ENCODE measurements at places on chromosomes 12 and 14.

- peaks cover 6% of the 10 kb centered on the region for H3K4me1 ChIP-seq
- H3K27me3 ChIP-seq: no peaks in the 10 kb centered on the region
- no peaks in the 10 kb centered on the region for H3K36me3 ChIP-seq
- no peak for DNase-seq
These were observed 68.8 kb upstream of the SLC8A3 start for GRCh38 chr14:70257526-70257925.

GRCh38 chr14:95296966-95297365 is 22.7 kb downstream of the CLMN start:
- H3K4me3 ChIP-seq: no peak overlapping the region
- H3K36me3 ChIP-seq: no peaks in the 10 kb centered on the region
- H3K27ac ChIP-seq: no peak overlapping the region

DNA sequence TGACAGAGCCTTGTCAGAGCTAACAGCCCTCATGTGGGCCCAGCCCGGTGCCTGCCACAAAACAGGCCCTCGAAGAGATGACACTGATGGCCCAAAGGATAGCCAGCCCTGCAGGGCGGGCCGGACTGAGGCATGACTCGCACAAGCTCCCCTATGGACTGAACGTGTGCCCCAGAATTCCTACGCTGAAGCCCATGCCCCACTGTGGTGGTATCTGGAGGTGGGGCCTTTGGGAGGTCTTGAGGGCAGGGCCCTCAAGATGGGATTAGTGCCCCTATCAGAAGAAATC is 38.6 kb downstream of the CHGA start:
- no peaks in the 10 kb centered on the region for H3K27me3 ChIP-seq
- DNase-seq: no peak
- H3K4me3 ChIP-seq: no peak overlapping the region
- peaks cover 29% of the 10 kb centered on the region for H3K4me1 ChIP-seq

DNA sequence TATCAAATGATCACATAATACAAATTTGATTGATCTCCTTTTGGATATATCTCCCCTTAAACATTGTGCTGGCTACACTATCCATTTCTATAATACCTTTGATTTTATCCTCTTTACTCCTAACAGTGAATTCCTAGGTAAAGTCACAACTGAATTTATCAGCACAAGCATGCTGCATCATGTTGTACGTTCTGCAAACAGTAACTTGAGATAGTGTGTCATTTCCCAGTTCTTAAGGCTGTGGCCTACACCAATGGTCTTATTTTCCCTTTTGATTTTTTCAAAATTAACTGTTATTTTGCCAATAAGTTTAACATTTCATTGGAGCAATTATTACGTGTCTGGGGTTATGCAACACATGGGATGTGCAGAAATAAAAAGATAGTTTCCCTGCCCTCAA is 24.8 kb downstream of the PRKCH start:
- no peak overlapping the region for H3K4me3 ChIP-seq
- H3K27ac ChIP-seq: no peak overlapping the region
- H3K4me1 ChIP-seq: no peaks in the 10 kb centered on the region
- no peaks in the 10 kb centered on the region for H3K36me3 ChIP-seq

- H3K4me1 ChIP-seq: no peaks in the 10 kb centered on the region
- DNase-seq: no peak
- peaks cover 9% of the 10 kb centered on the region for H3K27me3 ChIP-seq
- no peaks in the 10 kb centered on the region for H3K36me3 ChIP-seq
These were observed at the start of gene KIF26A for GRCh38 chr14:104138098-104138717. Gene KIF26A (plus strand): TSS chr14:104138587. CDS start chr14:104138723, 136 bp downstream.

DNA sequence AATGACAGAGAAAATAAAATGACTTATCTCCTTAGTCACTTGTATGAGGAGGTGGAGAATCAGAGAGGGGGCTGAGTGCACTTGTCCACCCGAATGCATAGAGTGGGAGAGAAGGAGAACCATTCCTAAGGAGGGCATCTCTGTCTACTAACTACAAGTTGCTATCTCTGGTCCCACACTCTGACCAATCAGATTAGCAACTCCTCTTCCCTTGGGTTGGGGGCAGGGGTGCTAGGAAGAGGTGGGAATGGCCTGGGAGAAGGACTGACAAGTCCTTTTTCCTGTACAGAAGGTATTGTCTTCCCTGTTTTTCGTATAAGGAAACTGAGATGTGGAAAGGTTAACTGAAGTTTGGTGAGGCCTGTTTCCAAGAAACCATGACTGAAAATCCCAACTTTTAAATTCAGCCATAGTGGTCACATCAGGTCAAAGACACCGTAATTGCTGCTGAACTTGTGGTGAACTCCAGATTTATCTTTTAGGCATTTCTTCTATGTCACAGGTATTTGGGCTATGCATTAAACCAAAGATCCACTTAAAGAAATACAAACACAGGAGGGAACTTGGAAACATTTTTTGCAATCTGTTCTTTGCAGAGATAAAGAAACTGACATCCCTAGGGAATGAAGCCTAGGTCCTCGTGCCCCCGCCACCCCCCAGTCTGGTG is 207.8 kb downstream of the CRADD start:
- H3K27ac ChIP-seq: no peak overlapping the region
- no peaks in the 10 kb centered on the region for H3K36me3 ChIP-seq
- H3K27me3 ChIP-seq: no peaks in the 10 kb centered on the region
- no peaks in the 10 kb centered on the region for H3K4me1 ChIP-seq
- no peak for DNase-seq

Measured in HepG2 (cell line).